A172 (cell line): ENCODE measurements at places on chromosomes 16 and 17. TPM values are rescaled to one million over a fixed set of nuclear protein-coding genes. Genes with fewer than 3 reads are reported as not detected.

GRCh38 chr16:58495521-58496331, 4.2 kb upstream of the NDRG4 start:
- no peak for DNase-seq

- DNase-seq, result no peak
These were observed 7.0 kb upstream of the C1QTNF8 start for GRCh38 chr16:1102921-1103635.

GRCh38 chr16:48165961-48166578, 10.3 kb upstream of the ABCC12 start:
- no peak for DNase-seq

GRCh38 chr16:74315059-74315458, 18.4 kb downstream of the PSMD7 start:
- DNase-seq, result no peak

Gene GLIS2
- 3.2 and 5.7 TPM in 2 replicates for total RNA-seq

Gene CBX2
- 24.7 and 27.2 TPM in 2 replicates for total RNA-seq

Gene IRX5
- 1.6 and 1.9 TPM in 2 replicates for total RNA-seq
